Left hindlimb (tissue), 1 donor: ENCODE measurements at places on chromosomes 11 and 22.

GRCh38 chr11:25615841-25616240 lies 716.1 kb upstream of the ANO3 start:
- no peak for DNase-seq

- DNase-seq: no peak
These were observed 20.9 kb downstream of the SERGEF start for GRCh38 chr11:17991783-17992433.

GRCh38 chr22:45112136-45112879 lies 51.4 kb upstream of the NUP50 start:
- DNase-seq: no peak

GRCh38 chr11:36441610-36442208 lies 68.4 kb downstream of the TRAF6 start:
- DNase-seq: no peak

GRCh38 chr11:64870893-64871466 lies 7.4 kb downstream of the EHD1 start:
- DNase-seq: no peak

DNA sequence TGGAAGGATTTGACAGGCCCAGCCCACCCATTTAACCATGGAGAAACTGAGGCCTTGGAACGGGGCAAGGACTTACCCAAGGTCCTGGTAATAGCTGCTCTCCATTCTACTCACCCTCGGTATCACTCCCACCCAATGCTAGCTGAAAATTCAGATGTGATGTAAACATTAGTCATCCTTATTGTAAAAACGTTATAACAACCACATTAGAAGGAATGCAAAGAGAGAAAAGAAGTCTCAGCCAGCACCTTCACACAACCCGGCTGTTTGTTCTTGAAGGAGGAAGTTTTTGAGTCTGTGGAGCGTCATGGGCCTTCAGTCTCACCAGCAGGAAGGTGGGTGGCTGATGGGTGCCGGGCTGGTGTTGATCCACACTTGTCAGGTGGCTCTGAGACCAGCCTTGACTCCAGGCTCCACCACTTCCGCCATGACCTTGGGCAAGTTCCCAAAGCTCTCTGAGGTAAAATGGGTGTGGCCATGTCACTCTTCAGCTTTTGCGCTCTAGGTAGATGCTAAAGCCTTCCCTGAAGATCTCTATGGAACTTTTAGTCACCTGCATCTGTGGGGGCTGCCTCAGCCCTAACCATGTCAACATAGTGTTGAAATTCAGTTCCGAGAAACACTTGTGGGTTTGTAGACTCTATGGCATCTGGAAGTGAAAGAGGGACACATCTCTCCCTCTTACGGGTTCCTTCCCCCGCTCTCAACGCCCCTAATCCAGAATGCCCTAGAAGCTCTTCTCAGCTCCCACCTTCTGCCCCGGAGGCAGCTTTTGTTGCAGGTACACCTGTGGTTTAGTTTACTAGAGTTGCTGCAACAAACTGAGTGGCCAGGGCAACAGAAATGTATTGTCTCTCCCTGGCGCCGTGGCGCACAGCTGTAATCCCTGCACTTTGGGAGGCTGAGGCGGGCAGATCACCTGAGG lies 14.8 kb downstream of the CD6 start:
- DNase-seq: no peak

- no peak for DNase-seq
These were observed 32.4 kb downstream of the TTC28 start for GRCh38 chr22:28647216-28647615.

DNA sequence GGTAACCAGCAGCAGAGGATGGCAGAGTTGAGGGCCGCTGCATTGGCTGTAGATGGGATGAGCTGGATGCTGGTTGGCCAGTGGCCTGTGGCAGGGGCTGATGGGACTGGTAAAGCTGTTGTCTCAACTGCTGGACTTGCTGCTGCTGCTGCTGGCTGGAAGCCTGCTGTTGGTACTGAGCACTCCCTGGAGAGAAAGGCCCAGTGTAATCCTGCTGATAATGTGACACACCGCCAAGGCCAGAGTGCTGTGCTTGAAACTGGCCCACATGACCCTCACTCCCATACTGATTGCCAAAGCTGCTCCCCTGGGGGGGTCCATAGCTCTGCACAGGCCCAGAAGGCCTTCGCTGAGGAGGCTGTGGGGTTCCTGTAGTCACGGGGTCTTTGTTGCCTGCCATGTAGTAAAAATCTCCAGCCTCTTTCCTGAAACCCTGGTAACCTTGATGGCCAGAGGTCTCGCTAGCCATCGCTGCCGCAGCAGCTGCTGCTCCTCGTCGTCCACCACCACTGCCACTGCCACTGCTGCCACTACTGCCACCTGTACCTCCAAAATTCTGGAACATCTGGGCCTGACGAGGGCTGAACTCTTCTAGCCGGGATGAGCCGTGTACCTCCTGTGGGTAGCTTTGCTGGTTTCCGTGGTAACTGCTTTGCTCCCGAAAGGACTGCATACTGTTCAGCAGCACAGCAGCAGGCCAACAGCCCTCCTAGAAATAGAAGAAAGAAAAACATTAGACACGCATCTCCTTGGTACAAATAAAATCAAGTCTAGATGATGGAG lies 55.6 kb downstream of the TCF20 start:
- DNase-seq: no peak

- DNase-seq: no peak
These were observed 377.1 kb upstream of the ISX start for GRCh38 chr22:34688825-34689224.

DNA sequence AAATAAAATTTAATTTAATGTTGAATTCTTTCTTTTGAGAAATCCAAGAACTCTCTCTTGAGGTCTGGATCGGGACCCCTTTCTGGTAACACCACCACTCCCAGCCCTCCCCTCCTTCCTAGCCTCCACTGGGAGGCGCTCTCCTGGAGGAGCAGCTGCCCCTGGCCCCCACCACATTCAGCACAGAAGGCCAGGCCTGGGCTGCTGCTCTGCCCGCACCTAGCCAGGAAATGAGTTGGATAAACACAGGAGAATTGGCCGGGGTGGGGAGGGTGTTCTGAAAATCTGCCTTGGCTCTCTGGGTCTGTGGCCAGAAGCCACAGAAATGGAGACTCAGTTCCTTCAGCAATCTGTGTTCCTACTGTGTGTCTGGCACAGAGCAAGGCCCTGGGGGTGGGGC lies 31.2 kb downstream of the C22orf42 start:
- no peak for DNase-seq

DNA sequence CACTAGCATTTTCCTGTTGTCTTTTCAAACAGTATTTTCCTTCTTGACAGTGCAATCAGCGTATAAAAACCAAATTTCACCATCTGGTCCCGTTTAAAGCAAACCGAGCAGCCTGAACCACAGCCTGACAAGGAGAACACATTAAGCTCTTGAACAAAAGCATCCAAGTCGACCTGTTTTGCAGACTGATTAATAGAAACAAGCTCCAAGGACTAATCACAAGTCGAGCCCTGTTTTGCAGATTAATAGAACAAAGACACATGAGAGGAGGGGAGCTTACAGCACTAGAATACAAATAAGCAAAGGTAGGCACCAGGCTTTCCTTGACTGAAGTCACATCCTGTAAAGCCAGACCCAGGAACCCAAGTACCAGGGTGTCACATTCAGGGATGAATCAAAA lies 104.8 kb downstream of the MPPED2 start:
- DNase-seq: no peak

DNA sequence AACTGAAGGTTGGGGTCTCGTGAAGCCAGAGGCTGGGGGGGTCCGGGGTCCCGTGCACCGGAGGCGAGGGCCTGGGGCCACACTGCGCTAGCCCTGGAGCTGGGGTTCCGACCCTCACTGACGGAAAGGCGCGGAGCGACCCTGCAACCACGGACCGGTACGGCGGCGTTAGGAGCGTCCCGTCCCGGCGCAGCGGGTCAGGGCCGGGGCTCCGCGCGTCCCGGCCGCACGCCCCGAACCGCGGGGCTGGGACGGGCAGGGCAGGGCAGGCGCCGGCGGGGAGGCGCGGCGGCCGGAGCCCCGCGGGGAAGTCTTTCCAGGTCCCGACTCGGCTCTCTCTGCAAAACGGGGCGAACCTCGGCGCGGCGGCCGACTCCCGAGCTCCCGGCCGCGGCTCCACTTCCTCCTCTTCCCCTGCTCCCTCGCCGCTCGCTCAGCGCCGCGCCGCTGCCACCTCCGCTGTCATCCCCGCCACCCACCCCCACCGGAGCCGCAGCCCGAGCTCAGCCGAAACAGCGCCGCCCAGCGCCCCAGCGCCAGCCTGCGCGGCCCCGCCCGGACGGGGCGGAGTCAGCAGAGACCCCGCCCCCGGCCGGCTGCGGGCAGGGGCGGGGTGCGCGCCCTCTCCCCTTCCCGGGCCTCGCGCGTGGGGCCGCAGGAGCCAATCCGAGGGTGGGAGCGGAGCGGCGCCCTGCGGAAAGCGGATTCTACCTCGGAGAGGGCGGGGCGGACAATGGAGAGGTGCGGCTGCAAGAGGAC lies at the start of gene GDPD5:
Gene GDPD5 (minus strand): TSS at position 509 of the 759 bp plus-strand sequence. CDS start 48,206 bp downstream, outside the sequence.
- peak; percentile 89 for DNase-seq

GRCh38 chr11:112715056-112715455 lies 246.2 kb upstream of the NCAM1 start:
- no peak for DNase-seq

GRCh38 chr11:72308226-72309073 lies 64.5 kb upstream of the PHOX2A start:
- no peak for DNase-seq

DNA sequence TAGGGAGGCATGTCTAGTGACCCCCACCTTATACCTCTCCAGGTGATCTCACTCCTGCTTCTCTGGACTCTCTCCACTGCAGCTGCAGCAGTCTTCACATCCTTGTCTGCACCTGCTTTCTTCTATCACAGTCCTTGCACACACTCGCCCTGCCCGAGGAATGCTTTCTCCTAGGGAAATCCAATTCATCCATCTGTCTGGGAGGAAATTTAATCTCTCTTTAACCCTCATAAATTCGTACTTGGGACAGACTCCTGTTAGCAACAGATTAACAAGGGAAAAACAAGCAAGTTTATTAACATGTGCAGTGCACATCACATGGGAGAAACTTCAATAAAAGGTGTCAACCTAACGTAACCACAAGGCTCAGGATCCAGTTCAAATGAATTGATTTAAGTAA lies 11.3 kb upstream of the RCN1 start:
- DNase-seq: no peak

DNA sequence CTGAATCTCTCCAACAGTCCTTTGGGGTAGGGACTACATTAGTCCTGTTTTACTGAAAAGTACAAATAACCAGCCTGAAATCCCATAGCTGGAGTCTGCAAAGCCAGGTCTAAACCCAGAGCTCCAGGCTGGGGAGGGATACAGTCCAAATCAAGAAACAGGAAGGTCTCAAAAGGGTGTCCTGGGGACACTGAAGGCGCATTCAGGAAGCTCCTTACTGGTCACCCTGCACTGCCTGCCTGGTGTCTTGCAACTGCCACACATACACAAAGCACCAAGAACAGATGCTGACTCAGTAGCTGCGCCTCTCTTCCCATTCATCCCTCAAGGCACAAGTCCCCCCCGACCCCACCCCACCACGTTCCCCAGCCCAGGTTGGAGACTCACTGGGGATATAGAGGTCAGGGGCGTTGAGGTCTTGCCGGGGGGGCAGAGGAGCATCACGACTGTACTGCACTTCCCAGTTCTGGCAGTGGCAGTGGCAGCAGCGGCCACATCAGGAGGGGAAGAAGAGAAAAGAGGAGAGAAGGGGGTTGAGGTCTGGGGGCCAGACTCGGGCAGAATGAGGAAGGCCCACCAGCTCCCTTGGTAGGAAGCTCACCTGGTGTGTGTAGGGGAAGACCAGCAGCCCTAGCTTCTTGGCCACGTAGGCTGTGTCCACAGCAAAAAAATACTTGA lies 1.6 kb downstream of the YIF1A start:
- peak; percentile 29 for DNase-seq
